ENCODE measurements at places on chromosomes 4 and X.

DNA sequence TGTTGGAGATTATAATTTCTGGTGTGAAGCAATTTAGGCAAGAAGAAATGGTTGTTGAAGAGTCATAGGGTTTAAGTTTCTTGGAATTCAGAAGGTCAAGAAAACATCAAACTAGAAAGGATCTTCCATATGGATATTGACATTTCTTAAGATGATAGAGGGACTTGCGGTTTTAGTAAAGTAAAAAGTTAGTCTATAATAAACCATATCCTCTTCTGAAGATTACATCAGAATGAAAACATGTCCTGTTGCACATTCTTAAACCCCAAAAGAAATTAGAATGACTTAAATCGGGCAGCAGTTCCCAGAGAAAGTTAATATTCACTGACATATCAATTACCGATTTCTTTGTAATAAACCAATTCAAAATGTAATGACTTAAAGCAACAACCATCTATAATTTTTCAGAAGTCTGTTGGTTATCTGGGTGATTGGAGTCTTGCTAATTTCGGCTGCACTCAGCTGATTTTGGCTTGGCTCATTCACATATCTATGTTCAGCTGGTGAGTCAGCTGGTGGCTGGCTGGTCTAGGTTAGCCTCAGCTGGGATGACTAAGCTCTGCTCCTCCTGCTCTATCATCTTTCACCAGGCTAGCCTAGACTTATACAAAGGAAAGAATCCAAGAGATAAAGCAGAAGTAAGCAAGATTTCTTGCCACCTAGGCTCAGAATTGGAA lies 24.4 kb upstream of the DYNLT3 start:
- DNase-seq: no peak

DNA sequence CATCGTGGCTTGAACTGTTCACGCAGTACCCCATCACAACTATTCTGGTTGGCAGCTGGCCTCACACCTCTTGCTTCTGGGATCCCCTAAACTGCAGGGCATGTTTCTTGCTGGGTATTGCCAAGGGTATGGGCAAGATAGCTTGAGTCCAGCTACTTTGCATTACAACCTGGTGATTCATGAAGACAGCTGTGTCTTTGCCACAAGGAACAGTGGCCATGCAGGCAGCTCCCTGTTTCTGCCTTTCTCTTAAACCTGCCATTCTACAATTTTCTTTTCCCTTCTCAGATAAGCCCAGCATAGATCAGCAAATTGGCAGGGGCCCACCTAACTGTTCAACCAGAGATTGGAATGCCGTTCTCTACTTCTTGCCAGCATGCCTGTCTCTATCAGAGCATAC lies 42.8 kb downstream of the TENM3 start:
- no peak for DNase-seq

GRCh38 chrX:69126642-69127041 lies 38.6 kb downstream of the PJA1 start:
- no peak for DNase-seq

DNA sequence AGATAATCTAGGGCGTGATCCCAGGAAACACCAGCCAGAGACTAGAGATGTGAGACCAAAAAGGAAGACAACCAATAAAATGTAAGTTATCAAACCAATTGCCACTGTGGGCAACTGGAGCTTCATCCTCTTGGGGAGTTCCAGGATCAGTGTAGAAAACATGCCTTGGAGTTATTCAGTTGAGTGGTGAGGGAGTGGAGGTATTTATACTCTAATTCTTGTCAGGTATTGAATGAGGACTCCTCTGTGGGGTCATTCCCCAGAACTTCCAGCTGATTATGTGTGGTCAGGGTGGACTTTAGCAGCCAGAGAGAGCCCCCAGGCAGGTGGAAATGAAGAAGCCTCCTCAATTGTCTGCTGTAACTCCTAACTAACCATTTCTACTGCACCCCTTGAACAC lies 144.0 kb upstream of the PRPS2 start:
- DNase-seq: no peak

DNA sequence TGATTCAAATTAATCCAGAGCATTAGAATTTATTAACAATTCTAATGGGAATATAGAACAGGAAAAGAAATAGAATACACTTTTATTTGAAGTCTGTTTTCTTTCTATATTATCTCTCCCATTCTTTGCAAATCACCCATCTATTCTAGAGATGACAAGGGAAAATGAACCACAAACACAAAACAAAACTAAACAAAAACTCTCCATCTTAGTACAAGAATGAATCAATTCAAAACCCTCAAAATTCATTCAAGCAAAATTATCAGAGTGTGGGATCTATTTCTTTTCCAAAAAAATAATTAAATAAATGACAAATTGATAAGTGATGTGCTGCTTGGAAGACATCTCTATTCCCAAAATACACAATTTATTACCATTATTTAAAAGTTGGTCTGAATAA lies 400.1 kb upstream of the NWD2 start:
- no peak for DNase-seq

DNA sequence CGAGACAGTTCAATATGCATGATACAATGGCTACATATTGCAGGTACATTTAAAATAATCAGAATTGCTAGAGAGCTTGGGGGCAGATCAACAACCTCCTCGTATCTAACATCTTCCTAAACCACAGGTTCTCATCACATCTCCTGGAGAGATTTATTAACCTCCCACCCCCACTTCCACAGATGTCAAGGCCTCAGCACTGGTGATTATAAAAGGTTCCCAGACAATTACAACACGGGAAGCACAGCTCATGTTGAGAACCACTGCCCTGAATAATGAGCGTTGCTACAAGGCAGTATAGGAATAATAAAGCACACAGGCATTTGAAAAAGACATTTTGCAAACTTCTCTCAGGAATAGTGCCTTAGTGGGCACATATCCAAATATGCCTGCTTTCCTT lies 42.8 kb downstream of the ELOVL6 start:
- DNase-seq: no peak

- DNase-seq: no peak
Measured at GRCh38 chrX:107845625-107846024, 20.0 kb downstream of the MID2 start.

- DNase-seq: no peak
Measured at GRCh38 chrX:42707742-42708141, 70.2 kb downstream of the PPP1R2C start.

DNA sequence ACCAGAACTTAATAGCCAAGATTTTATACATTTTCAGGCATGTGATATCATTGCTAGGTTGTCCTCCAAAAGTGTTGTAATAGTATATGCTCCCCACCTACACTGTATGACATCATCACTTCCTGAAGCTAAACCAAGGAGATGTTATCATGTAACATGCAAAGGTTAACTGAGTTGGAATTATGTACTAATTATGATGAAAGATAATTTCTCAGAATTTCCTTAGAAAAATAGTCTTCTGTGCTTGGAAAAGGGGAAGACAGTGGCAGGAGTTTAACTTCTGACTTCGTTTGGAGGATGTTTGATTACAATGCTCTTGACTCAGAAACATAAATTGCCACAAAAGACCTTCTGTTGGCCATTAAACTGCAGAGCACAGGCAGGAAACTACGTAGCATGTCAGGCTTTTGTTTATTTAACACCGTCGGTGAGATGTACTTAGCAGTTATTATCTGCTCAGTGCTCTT lies 83.6 kb upstream of the GUCY1A1 start:
- no peak for DNase-seq

DNA sequence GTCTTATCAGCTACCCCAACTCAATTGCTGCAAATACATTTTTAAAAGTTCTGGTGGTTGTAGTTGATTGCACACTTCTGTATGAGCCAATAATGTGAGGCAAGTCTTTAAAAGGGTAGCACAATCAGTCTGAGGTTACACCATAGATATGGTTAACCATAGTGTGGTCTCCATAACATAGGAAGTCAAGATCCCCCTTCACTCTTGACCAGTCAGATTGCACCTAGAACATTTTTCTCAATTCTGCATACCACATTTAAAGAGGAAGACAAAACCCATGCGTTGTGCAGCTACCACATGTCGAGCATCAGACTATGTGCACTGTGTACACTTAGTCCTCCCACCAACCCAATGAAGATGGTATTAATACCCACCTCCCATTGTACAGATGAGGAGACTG lies 26.5 kb upstream of the CYBB start:
- DNase-seq: no peak

DNA sequence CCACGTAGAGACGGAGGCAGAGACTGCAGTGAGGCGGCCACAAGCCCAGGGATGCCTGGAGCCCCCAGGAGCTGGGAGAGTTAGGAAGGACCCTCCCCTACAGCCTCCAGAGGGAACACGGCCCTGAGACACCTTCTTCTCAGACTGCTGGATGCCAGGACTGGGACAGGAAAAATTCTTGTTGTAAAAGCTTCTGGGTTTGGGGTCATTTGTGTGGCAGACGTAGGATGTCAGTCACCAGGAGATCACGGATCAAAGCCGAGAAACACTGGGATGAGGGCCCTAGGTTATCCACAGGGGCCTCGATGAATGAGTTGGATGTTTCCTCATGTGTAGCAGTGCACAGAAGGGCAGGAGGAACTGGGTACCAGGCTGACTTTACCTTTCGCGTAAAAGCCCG lies 163.7 kb downstream of the SHOX start:
- no peak for DNase-seq

DNA sequence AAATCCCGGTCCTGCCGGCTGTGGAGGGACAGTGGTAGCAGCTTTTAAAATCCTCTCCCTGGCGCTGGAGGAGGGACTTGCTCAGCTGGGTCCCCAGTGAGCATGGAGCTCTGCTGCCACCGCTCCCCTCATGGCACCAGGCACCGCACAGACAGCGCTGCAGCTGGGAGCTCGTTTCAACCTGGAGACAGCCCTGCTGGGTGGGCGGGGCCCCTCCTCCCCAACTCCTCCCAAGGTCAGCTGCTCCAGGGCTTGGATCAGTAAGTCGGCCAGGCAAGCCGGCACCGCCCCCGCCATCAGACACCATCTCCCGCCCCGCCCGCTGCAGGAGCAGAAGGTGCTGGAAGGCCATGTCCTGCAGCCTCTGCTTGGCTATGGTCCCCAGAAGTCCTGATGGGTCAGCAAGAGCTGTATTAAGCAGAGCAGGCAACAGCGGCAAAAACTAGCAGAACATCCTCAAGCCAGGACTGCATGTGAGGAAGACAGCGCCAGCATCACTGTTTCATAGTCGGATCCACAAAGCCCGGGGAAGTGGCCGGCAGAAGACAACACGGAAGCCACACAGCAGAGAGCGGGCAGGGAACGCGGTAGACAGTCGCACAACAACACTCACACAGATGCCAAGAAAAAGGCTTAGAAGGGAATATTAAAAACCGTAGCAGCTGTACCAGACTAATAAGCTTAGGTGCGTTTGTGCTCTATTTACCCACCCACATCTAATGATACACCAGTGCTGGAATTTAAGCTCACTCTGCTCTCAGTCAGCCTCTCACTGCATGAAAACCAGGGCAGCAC lies 16.2 kb downstream of the ZFYVE28 start:
- peak; percentile 68 for DNase-seq

DNA sequence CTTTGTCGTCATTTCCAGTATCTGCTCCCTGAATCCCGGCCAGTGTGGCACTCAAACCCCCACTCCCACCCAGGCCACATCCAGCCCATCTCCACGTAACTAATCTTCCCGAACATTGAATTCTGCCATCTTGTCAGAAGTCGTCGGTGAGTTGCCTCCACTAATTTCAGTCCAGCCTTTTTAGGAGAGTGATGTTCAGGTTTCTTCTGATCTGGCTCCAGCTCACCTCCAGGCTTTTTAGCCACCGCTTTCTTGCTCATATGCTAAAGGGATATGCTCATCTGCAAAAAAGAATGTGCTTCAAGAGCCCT lies 1.3 kb downstream of the TMEM165 start:
- no peak for DNase-seq

GRCh38 chrX:67726018-67726417 lies 182.2 kb downstream of the AR start:
- no peak for DNase-seq

DNA sequence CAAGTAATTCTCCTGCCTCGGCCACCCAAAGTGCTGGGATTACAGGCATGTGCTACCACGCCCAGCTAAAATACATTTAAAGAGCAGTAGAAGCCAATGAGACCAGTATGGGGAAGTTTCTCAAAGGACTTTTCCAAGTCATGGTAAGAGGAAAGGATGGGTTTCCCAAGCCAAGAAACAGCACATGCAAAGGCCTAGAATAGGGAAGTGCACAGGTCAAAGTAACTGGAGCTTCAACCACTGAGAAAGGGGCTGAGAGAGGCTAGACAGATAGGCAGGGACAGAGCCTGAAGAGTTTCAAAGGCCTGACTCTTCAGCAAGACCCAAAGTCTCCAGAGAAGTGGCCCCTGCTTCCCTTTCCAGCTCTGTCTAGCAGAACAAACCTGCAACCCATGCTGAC lies 162.1 kb downstream of the CORIN start:
- no peak for DNase-seq

- DNase-seq: no peak
Measured at GRCh38 chr4:15963001-15963451, at the start of gene FGFBP2. Gene FGFBP2, minus strand, starts transcription at chr4:15963175. Its CDS starts 46 bp downstream, at chr4:15963129.

GRCh38 chr4:71020611-71021010 lies 27.2 kb downstream of the DCK start:
- DNase-seq: no peak

GRCh38 chr4:143025081-143025704 lies 159.5 kb upstream of the USP38 start:
- DNase-seq: peak; percentile 22

- no peak for DNase-seq
Measured at GRCh38 chr4:138643827-138644226, 371.8 kb upstream of the NOCT start.

DNA sequence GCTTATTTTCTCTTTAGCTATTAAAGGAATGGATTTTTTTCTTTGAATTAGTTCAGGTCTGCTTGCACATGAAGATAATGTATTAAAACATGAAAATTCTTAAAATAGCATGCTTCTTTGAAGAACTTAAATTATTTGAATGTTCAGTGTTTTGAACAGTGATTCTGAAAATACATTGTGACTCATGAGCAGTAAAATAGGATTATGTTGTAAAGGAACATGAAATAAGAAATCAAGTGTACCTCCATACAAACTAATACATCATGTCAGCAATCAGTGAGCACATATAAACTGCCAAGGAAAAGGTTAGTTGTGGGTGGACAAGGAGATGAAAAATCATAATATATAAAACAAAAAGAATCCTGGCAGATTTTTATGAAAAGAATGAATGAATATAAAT lies 66.1 kb downstream of the SNX25 start:
- no peak for DNase-seq

DNA sequence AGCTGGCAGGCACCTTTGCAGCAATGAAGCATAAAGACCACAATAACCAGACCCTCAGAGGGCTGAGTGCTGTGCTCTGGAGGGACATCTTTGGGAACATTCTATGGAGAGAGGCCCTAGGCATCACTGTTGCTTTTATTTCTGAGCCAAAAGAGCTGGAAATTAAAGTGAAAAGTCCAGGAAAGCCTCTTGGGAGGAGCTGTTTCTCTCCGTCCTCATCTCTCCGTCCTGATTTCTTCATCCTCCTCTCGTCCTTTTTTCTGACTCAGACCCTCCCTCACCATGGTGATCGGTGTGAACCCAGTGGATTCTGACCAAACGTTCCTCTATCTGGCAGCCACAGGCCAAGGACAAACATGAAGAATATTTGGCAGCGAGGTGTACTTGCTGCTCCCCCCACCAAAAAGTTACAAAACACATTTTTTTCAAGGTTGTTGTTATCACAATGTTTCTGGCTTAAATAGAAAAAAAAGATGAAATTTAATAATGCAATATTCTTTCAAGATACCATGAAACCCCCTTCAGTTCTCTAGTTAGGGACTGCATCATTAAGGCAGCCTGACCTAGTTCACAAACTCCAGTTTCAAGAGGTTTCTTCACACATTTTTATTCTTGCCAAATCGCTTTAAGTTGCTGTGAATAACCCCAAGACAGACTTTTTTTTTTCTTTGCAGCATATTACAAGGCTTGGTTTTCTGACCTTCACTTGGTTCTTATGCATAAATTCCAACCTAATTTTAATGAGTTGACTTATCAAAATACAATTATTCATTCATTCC lies 80.2 kb downstream of the SCD5 start:
- no peak for DNase-seq

Data from body of pancreas (tissue), 4 donors.